ENCODE measurements at places on chromosomes 3 and 15.

- H3K27me3 ChIP-seq = no peaks in the 10 kb centered on the region
- no peak for DNase-seq
- H3K36me3 ChIP-seq = no peaks in the 10 kb centered on the region
- no peak overlapping the region for H3K4me3 ChIP-seq
- no peaks in the 10 kb centered on the region for H3K4me1 ChIP-seq
Measured at GRCh38 chr3:128426128-128426921, 40.4 kb downstream of the DNAJB8 start.

DNA sequence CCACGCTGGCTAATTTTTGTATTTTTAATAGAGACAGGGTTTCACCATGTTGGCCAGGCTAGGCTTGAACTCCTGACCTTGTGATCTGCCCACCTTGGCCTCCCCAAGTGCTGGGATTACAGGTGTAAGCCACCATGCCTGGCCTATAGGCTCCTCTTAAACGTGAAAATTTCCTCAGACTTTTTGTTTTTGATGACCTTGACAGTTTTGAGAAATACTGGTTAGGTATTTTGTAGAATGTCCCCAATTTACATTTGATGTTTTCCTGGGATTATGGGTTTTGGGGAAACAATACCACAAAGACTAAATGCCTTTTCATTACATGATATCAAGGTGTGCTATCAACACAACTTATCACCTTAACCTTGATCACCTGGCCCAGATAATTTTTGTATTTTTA lies 20.7 kb downstream of the BCL2A1 start:
- H3K36me3 ChIP-seq = no peaks in the 10 kb centered on the region
- no peaks in the 10 kb centered on the region for H3K27me3 ChIP-seq
- no peak overlapping the region for H3K4me3 ChIP-seq
- no peaks in the 10 kb centered on the region for H3K4me1 ChIP-seq
- DNase-seq = no peak
- H3K27ac ChIP-seq = no peak overlapping the region

DNA sequence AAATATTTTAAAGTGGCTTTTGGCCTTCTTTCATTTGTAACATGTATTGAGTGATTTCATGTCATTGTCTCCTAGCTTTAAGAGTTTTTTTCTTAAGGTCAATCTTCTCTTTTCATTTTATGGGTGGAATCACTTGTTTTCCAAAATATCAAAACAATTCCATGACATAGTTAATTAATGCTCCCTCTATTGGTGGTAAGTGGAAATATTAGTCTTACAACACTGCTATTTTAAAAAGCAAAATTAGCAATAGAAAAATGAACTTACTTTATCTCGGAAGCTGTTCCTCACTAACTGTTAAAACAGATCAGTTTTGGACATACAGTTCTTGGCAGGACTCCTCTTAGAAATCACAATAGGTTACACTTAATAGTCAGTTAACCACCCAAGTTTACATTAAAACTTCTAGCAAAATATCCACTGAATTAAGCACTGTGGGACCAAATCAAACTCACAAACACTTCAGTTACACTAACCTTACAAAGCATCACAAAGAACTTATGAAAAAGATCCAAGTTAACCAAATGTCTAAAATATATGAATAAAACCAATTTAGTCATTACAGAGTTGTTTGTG lies 42.4 kb downstream of the TIGIT start:
- no peak for DNase-seq
- no peaks in the 10 kb centered on the region for H3K27me3 ChIP-seq
- no peak overlapping the region for H3K27ac ChIP-seq
- no peak overlapping the region for H3K4me3 ChIP-seq
- 0 out of 2 replicates have a peak, but pooled peaks cover 5% of the 10 kb centered on the region for H3K36me3 ChIP-seq

DNA sequence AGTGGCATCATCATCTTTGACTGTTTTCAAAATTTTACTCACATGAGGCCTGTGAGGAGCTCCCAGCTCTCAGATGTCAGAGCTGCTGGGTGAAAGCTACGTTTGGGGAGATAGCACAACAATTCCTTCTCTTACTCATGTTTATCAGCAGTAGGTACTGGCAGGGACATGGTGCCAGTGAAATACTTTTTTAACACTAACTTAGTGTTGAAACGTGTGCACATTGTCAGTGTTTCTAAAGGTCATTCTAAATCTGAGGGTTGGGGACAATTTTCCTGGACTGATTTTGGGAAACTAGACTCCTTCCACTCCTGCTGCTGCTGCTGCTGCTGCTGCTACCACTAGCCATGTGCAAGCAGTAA lies 487.4 kb downstream of the PDCD6IP start:
- no peaks in the 10 kb centered on the region for H3K36me3 ChIP-seq
- H3K27me3 ChIP-seq = no peaks in the 10 kb centered on the region
- no peak for DNase-seq
- H3K4me1 ChIP-seq = no peaks in the 10 kb centered on the region

DNA sequence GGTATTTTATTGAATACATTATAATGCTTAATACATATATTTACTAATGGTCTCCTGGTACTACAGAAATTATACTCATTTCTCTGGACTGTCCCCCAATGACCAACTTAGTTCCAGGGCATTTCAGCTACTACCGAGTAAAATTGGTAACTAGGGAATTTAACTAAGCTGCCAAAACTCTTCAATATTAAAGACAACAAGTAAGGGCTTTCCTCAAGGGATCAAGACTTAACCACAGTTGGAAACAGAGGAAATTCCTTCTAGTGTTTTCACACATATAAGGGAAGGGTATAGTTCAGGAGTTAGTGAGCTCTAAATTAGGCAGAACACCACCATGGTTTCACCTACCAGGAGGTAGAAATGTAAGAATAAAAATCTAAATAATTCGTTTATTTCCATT lies 357.4 kb downstream of the TBL1XR1 start:
- no peaks in the 10 kb centered on the region for H3K4me1 ChIP-seq
- no peaks in the 10 kb centered on the region for H3K36me3 ChIP-seq
- no peaks in the 10 kb centered on the region for H3K27me3 ChIP-seq
- DNase-seq = no peak
- no peak overlapping the region for H3K4me3 ChIP-seq

- no peaks in the 10 kb centered on the region for H3K27me3 ChIP-seq
- no peaks in the 10 kb centered on the region for H3K36me3 ChIP-seq
- peak; percentile 84 for DNase-seq
- H3K4me3 ChIP-seq = peak overlapping the region; percentile 45
- H3K4me1 ChIP-seq = peaks cover 78% of the 10 kb centered on the region
Measured at GRCh38 chr3:187999821-188000220, 154.1 kb upstream of the LPP start.

DNA sequence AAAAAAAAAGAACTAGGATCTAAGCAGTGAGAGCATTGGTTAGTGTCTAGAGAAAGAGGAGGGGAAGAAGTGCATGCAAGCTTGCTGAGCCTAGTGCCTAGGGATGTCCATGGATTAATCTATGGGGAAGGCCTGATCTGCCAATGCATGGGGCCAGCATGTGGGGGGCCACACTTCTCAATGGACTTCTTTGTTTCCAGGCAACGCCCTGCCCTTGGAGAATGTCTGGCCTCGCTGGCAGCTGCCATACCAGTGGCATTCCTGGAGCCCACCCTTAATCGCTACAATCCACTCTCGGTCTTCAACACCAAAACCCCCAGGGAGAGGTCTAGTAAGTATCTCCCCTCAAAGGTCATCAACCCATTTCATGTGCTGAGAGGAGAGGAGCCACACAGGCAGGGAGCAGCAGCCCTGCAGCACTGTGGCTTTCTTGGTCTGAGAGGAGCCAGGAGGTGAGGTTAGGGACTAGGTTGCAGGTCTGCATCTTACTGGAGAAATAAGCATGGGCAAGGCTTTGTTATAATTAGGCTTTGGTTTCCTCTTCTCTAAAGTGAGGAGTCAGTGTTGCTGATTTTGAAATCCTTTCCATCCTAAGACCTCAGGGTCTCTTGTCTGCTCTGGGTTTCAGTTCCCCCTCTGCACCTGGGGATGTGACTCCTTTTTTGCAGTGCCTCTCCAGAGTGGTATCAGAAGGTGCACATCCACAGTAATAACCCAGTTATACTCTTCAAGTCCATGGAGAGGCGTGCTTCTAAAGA lies 188.1 kb upstream of the CHRM5 start:
- no peaks in the 10 kb centered on the region for H3K36me3 ChIP-seq
- H3K4me3 ChIP-seq = no peak overlapping the region
- peaks cover 4% of the 10 kb centered on the region for H3K27me3 ChIP-seq

GRCh38 chr15:35605764-35606449 lies 59.9 kb upstream of the DPH6 start:
- no peak overlapping the region for H3K27ac ChIP-seq
- no peak overlapping the region for H3K4me3 ChIP-seq
- H3K36me3 ChIP-seq = no peaks in the 10 kb centered on the region
- no peaks in the 10 kb centered on the region for H3K27me3 ChIP-seq
- DNase-seq = no peak

- no peaks in the 10 kb centered on the region for H3K4me1 ChIP-seq
- no peaks in the 10 kb centered on the region for H3K36me3 ChIP-seq
- H3K27me3 ChIP-seq = no peaks in the 10 kb centered on the region
- DNase-seq = no peak
Measured at GRCh38 chr15:35000511-35000910, 12.4 kb upstream of the ZNF770 start.

GRCh38 chr15:82646250-82647044 lies 716 bp downstream of the CPEB1 start:
- DNase-seq = no peak
- H3K36me3 ChIP-seq = no peaks in the 10 kb centered on the region
- no peak overlapping the region for H3K27ac ChIP-seq
- H3K4me3 ChIP-seq = no peak overlapping the region

DNA sequence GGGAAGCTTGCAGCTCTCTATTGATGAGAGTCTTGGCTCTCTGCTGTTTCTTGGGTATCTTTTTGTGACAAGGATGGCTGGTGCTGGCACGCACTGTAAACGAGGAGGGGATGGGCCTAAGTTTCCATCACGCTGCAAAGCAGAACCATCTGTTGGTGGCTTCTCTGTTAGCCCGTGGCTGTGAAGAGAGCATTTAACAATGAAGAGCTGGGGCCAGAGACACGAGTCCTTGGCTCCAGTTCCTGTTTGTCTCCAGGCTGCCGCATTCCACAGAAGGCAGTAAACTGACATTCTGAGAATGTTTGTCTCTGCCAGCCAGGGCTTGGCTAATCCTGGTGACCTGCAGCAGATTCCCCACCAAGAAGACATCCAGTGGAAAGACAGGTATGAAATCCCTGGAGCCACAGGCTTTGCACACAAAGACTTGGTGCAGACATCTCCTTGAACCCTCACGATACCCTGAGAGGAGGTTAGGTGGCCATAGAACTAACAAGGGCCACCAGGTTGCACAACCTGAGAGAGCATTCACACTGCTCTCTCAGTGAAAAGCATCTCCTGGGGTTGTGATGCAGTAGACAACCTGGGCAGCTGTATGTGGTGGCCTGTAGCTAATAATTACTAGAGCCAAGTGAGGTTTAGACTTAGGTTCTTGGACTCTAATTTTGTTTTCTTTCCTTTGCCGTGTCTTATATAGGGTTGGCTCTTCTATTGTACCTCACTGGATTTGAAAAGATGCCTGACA lies 130.9 kb downstream of the ASB7 start:
- no peak for DNase-seq
- no peaks in the 10 kb centered on the region for H3K27me3 ChIP-seq
- no peaks in the 10 kb centered on the region for H3K4me1 ChIP-seq

DNA sequence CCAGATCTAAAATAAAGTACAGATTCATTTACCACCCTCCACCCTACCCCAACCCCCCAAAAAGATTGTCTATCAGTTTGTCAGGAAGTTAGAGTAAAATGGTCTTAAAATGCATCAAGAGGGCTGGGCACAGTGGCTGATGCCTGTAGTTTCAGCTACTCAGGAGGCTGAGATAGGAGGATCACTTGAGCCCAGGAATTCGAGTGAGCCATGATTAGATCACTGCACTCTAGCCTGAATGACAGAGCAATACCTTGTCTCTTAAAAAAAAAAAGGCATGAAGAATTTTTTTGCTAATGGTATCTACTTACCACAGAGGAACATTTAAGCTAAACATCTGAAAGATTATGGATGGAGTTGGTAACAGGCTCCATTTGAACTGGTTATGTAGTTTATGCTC lies 71.0 kb downstream of the RBM6 start:
- no peaks in the 10 kb centered on the region for H3K27me3 ChIP-seq
- no peak overlapping the region for H3K4me3 ChIP-seq
- DNase-seq = no peak
- peaks cover 46% of the 10 kb centered on the region for H3K36me3 ChIP-seq
